ENCODE measurements at places on chromosomes 13 and 19. TPM values are rescaled to one million over a fixed set of nuclear protein-coding genes. Genes with fewer than 3 reads are reported as not detected.

- H3K4me3 ChIP-seq = no peak overlapping the region
- H3K27ac ChIP-seq = no peak overlapping the region
- no peaks in the 10 kb centered on the region for H3K4me1 ChIP-seq
- DNase-seq = no peak
Measured at GRCh38 chr13:107866941-107867623, 348.3 kb downstream of the LIG4 start.

DNA sequence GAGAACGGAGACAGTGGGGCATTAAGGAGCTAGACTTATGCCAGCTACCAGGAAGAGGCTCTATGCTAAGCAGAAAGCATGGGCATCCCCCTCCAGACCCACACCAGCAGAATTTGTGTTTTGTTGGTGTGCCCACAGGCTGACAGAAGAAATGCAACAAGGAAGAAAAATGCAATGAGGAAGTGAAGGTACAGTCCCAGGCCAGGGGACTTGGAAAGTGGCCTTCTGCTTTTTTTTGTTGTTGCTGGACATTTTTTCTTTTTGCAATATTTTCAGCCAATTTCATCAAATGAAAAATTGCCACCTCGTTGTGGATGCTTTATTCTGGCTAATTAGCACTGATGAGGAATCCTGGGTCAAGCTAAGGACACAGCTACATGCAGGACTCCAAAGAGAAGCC is 167.7 kb downstream of the TSHZ3 start:
- no peaks in the 10 kb centered on the region for H3K36me3 ChIP-seq
- H3K4me1 ChIP-seq = no peaks in the 10 kb centered on the region
- peaks cover 16% of the 10 kb centered on the region for H3K27me3 ChIP-seq
- no peak for DNase-seq

DNA sequence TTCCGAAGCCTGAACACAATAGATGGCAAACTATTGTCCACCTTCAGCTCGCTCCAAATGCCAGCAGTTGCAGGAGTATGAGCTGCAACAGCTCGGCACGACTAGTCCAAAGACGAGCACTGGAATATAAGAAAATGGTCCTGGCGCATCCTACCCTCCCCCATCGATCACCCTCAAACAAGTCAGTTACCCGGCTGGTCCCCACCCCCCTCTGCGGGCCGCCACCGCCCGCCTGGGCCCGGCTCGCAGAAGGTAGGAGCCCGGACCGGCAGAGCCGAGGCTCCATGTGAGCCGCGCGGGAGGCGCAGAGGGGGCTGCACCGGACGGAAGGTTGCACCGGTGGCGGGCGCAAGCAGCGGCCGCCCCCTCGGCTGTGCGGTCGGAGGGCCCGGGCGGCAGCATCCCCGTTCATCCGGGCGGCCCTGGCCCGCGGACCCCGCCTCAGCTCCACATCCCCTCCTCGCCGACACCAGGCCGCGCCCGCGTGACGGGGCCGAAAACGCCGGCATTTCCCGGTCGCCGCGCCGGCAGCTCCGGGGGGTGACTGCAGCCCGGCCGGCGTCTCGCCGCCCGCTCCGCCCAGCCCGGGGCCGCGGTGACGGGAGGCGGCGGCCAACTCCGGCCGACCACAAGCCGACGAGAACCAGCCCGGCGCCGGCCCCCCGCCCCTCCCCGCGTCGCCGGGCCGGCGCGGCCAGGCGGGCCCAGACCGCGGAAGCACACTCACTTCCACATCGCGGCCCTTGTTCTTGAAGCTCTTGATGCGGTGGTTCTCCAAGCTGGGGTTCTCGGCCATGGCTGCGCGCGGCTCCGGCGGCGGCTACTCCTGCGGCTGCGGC is 552 bp downstream of the KPNA3 start:
- DNase-seq = peak; percentile 44
- peaks cover 9% of the 10 kb centered on the region for H3K36me3 ChIP-seq
- H3K4me1 ChIP-seq = peaks cover 34% of the 10 kb centered on the region
- H3K27ac ChIP-seq = peak overlapping the region; percentile 95
- peak overlapping the region; percentile 96 for H3K4me3 ChIP-seq

DNA sequence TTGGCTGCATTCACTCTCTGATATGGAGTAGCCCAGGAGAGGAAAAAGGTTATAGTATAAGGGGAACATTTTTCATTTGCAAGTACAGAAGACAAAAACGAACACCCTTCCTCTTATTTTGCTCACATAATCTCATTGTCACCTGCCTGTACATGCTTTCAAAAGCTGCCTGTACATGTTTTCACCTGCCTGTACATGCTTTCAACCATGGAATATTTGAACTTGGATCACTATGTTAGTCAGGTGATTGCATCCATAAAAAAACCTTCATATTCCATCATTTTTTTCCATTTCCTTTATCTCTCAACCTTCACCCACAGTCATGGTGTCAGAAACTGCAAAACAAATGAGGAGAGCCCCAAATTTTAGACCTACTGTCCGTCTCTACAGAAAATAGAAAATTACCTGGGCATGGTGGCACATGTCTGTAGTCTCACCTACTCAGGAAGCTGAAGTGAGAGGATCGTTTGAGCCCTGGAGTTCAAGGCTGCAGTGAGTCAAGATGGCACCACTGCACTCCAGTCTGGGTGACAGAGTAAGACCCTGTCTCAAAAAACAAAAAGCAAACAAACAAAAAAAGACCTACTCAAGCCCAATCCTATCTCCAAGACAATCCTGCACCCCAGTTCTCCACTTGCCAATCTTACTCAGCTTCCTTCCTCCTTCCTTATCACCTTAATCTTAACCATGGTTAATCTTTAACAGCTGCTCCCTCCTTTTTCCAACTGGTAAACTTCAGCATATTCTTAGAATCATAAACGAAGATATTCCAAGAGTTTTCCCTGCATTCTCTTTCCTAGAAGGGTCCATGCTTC is 11.6 kb downstream of the IGFL2 start:
- H3K36me3 ChIP-seq = no peaks in the 10 kb centered on the region
- H3K27ac ChIP-seq = no peak overlapping the region
- no peaks in the 10 kb centered on the region for H3K4me1 ChIP-seq
- DNase-seq = no peak

DNA sequence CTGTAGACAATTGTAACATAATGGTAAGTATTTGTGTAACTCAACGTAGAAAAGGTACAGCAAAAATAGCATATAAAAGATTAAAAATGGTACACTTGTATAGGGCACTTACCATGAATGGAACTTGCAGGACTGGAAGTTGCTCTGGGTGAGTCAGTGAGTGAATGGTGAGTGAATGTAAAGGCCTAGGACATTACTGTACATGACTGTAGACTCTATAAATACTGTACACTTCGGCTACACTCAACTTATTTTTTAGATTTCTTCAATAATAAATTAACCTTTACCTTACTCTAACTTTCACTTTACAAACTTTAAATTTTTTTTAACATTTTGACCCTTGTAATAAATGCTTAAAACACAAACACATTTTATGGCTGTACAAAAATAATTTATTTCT is 72.1 kb upstream of the FAM216B start:
- no peak overlapping the region for H3K27ac ChIP-seq
- H3K4me3 ChIP-seq = no peak overlapping the region
- H3K36me3 ChIP-seq = no peaks in the 10 kb centered on the region
- DNase-seq = no peak

DNA sequence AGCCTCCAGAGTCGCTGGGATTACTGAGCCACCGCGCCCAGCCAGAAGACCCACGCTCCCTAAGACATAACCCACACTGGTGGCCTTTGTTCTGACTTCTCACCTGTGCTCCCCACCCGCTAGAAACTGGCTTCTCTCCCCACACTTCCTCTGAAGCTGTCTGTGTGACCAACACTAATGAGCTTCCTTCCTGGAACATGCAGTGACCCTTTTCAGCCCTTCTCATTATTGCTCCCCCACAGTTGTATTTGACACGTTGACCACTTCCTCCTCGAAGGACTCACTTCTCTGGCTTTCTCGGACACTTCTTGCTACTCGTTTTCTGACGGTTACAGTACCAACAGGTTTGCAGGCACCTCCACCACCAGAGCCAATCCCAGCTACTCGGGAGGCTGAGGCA is 10.9 kb downstream of the NCR1 start:
- no peaks in the 10 kb centered on the region for H3K36me3 ChIP-seq
- no peak overlapping the region for H3K27ac ChIP-seq
- no peak for DNase-seq
- H3K4me1 ChIP-seq = peaks cover 5% of the 10 kb centered on the region
- peaks cover 1% of the 10 kb centered on the region for H3K27me3 ChIP-seq

GRCh38 chr19:40274585-40275544 is 10.3 kb downstream of the AKT2 start:
- peak overlapping the region; percentile 68 for H3K27ac ChIP-seq
- H3K4me3 ChIP-seq = no peak overlapping the region
- no peak for DNase-seq
- peaks cover 4% of the 10 kb centered on the region for H3K36me3 ChIP-seq

Gene ATXN8OS
- not detected for total RNA-seq

GRCh38 chr13:106514928-106515634 is 20.4 kb downstream of the EFNB2 start:
- no peak for DNase-seq
- H3K4me1 ChIP-seq = no peaks in the 10 kb centered on the region
- no peak overlapping the region for H3K27ac ChIP-seq
- no peaks in the 10 kb centered on the region for H3K36me3 ChIP-seq

Gene OR4F17
- not detected for total RNA-seq

DNA sequence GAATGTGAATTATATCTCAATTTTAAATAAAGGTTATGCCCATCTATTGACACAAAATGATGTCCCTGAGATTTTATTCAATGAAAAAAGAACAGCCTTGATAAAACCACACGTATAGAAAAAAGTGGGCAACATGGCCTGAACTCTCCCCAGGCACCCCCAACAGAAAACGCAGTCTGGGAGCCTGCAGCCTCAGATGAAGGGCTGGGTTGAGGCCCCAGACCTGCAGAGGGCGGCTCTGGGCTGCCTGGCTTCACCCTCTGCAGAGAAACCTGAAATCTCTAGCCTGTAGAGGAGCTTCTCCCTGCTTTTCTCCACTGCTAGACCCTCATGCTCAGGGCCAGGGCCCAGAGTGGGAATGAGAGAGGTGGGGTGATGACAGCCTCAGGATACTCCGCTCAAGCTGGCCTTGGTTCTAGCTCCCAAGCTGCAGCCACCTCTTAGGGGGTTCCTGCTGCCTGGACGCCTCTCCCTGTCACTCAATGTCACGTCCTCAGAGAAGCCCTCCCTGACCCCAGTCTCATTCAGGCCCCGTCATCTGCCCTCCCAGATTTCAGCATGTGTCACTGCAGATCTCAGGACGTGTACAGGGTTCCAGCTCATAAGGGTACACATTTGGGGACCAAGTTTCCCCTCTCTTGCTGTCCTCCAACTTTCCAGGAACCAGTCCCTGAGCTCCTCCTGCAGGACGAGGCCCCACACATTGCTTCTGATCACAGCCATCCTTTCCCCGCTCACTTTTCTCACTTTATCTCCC is 1.8 kb downstream of the MBD3 start:
- peak overlapping the region; percentile 91 for H3K4me3 ChIP-seq
- H3K4me1 ChIP-seq = peaks cover 24% of the 10 kb centered on the region
- H3K27ac ChIP-seq = peak overlapping the region; percentile 91
- H3K36me3 ChIP-seq = peaks cover 7% of the 10 kb centered on the region
- no peaks in the 10 kb centered on the region for H3K27me3 ChIP-seq
- no peak for DNase-seq

Gene ZNF573
- total RNA-seq = 3.7 TPM

DNA sequence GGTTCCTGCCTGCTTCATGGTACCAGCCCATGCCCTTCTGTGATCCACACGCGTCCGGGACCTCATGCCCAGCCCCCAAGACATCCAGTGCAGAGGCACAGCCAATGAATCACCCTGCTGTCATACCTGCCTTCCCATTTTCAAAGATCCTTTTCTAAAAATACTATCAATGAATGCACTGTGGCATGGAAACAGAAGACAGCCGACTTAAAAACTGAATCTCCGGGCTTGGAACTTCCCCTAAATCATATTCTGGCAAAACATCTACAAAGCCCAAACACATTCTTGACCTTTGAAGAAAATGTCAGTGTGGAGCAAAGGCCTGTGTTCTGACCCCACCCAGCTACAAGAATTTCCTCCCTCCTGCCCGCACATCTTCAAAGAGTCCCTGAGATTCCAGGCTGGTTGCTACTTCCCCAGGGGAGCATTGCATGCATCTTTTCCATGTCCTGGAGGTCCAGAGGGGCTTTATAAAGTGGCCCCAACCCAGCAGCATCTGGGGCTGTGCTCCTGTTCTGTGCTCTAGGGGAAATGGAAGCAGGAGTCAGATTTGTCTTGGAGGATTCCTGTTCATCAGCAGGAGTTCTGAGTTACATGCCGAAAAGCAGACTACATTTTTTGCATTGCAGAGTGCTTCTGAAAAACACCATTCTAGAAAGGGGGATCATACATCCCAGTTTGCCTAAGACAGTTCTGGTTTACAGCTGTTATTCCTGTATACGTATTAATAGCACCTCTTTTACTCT is 135.2 kb downstream of the USP12 start:
- H3K4me1 ChIP-seq = no peaks in the 10 kb centered on the region
- DNase-seq = no peak
- H3K36me3 ChIP-seq = no peaks in the 10 kb centered on the region
- no peak overlapping the region for H3K4me3 ChIP-seq
- no peak overlapping the region for H3K27ac ChIP-seq
- H3K27me3 ChIP-seq = peaks cover 9% of the 10 kb centered on the region

Gene APBA3
- 45.4 TPM for total RNA-seq
